Fibroblast of the aortic adventitia (primary cell): ENCODE measurements at places on chromosomes 3 and 15. TPM values are rescaled to one million over a fixed set of nuclear protein-coding genes. Genes with fewer than 3 reads are reported as not detected.

- DNase-seq: no peak
Measured at GRCh38 chr15:46297766-46298165, 662.9 kb downstream of the SQOR start.

CNTN6 gene
- total RNA-seq: 1.3 TPM in 1 of 2 replicates, not detected in the other

DNA sequence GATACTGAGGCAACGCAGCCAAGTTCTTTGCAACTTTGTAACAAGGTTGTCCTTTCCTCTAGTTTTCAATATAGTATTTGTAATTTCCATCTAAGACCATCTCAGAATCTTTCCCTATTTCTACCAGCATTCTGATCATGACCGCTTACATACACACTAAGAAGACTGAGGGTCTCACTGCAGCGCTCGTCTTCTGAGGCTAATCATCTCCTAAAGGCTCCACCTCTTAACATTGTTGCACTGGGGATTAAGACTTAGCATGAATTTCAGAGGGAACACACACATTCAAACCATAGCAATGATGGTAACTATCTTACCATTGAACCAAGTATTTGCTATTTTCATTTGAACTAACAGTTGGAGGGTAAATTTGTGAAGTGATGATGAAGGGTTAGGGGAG is 463.3 kb upstream of the CCDC54 start:
- DNase-seq: no peak

OR5H15 gene
- total RNA-seq: not detected in 2 replicates

- peak; percentile 32 for DNase-seq
Measured at GRCh38 chr3:63910891-63911290, 1.3 kb downstream of the SCAANT1 start.

- DNase-seq: no peak
Measured at GRCh38 chr3:63096248-63097058, 181.7 kb upstream of the SYNPR start.

- no peak for DNase-seq
Measured at GRCh38 chr3:11080492-11080891, 73.8 kb upstream of the HRH1 start.

GRCh38 chr3:191235331-191236314 is 36.6 kb downstream of the OSTN start:
- peak; percentile 70 for DNase-seq

GRCh38 chr3:23341147-23341838 is 138.2 kb downstream of the UBE2E2 start:
- no peak for DNase-seq

PRR20G gene
- total RNA-seq: not detected in 2 replicates

- no peak for DNase-seq
Measured at GRCh38 chr15:33159726-33160453, 34.6 kb downstream of the FMN1 start.

GRCh38 chr3:118628704-118629341 is 405.8 kb downstream of the IGSF11 start:
- DNase-seq: peak; percentile 62

GRCh38 chr15:75335705-75336355 is at the start of gene COMMD4:
Gene COMMD4, plus strand, starts transcription at chr15:75336063. Its CDS starts 27 bp downstream, at chr15:75336090.
- peak; percentile 96 for DNase-seq

- DNase-seq: no peak
Measured at GRCh38 chr3:140655678-140656077, 22.2 kb upstream of the TRIM42 start.

DNA sequence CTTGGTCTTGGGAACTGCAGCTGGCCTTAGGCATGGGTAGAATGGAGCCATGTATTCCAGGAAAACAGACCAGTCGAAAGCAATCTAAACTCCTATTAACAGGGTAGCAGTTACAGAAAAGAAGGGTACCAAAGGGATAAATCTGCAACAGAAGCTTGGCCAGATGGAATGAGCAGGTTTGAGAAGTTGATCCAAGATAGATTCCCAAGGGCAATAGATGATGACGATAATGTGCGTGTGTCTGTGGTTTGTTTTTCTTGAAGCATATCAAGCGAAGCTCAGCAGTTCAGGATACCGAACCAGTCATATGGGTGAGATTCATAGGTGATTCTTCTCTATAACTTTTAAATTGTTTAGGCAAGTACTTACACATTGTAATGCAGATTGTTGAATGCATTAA is 203.8 kb upstream of the SEMA6D start:
- DNase-seq: peak; percentile 43

GRCh38 chr15:31208817-31209216 is 107.3 kb upstream of the TRPM1 start:
- no peak for DNase-seq

GRCh38 chr3:48306290-48306689 is 27.2 kb downstream of the SPINK8 start:
- DNase-seq: no peak

- DNase-seq: no peak
Measured at GRCh38 chr15:101029971-101030661, 111.0 kb downstream of the LRRK1 start.

- DNase-seq: peak; percentile 99
Measured at GRCh38 chr3:157311633-157312375, 124.8 kb upstream of the PTX3 start.

DNA sequence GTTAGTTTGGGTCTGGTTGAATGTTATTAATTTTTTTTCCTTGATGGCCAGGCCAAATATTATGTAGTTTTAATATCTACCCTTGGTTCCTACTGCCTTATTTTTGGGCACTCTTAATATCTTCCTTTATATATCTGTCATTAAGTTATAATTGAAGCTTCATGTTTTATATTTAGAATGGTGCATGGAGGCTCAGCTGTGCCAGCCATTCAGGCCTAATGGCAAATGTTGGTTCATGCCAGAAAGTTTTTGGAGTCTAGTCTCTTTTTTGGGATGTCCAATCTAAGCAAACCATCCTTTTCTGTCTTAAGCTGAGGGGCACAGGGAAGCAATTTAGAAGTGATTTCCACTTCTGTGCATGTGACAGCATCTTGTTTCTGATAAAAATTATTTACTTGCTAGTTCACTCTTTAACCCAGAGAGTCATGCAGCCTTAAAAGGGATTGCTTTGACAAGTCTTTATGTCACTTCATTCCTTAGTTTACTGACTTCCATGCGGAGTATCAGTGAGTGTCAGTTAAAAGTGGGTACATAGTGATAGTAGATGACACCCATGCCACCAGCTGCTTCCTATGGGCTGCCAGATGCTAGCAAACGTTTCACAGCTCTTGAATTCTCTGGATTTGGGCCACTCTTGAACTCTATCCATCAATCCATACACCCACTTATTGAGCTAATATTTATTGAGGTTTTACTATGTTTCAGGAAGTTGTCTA is 33.0 kb downstream of the MITF start:
- no peak for DNase-seq

DNA sequence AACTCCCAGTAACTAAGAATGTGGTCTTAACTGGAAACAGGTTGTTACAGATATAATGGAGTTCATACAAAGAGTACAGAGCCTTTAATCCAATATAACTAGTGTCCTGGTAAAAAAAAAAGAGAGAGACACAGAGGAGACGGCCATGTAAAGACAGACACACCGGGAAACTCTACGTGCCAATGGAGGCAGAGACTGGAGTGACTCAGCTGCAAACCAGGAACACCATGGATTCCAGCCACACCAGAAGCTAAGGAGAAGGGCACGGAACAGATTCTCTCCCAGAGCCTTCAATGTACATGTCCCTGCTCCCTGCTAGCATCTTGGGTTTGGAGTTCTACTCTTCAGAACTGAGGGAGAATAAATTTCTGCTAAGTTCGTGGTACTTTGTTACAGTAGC is 4.5 kb downstream of the RNF168 start:
- peak; percentile 38 for DNase-seq

FSD2 gene
- total RNA-seq: not detected in 2 replicates

TTLL13 gene
- 0.09 TPM in 1 of 2 replicates, not detected in the other for total RNA-seq

- DNase-seq: no peak
Measured at GRCh38 chr3:19775765-19776164, 158.3 kb downstream of the EFHB start.

FBXO40 gene
- under 0.01 TPM in 1 of 2 replicates, not detected in the other for total RNA-seq

- no peak for DNase-seq
Measured at GRCh38 chr3:161187046-161187445, 34.1 kb upstream of the NMD3 start.

LIPH gene
- total RNA-seq: 0.08 and 0.36 TPM in 2 replicates

ASTE1 gene
- total RNA-seq: 7.5 and 10.1 TPM in 2 replicates

- DNase-seq: no peak
Measured at GRCh38 chr3:94065819-94066480, 3.1 kb downstream of the NSUN3 start.

GRCh38 chr3:45134758-45135521 is 11.2 kb downstream of the CDCP1 start:
- DNase-seq: peak; percentile 89

DNA sequence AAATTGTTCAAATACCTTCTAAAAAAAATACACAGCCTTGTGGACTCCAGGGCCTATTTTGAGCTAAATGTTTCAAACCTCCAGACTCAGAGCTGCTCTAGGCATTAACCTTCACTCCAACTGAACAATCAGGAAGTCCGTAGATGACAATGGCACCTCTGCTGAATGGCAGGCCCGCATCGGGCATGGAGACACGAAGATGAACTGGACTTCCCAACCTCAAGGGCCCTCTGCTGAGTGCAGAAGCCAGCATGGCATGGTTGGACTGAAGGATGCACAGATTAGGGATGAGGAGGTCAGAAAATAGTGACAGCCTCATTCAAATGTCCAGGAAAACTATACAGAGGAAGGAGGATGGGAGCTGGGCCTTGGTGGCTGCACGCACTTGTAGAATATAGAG is 2.2 kb downstream of the FAM174B start:
- DNase-seq: no peak

DNA sequence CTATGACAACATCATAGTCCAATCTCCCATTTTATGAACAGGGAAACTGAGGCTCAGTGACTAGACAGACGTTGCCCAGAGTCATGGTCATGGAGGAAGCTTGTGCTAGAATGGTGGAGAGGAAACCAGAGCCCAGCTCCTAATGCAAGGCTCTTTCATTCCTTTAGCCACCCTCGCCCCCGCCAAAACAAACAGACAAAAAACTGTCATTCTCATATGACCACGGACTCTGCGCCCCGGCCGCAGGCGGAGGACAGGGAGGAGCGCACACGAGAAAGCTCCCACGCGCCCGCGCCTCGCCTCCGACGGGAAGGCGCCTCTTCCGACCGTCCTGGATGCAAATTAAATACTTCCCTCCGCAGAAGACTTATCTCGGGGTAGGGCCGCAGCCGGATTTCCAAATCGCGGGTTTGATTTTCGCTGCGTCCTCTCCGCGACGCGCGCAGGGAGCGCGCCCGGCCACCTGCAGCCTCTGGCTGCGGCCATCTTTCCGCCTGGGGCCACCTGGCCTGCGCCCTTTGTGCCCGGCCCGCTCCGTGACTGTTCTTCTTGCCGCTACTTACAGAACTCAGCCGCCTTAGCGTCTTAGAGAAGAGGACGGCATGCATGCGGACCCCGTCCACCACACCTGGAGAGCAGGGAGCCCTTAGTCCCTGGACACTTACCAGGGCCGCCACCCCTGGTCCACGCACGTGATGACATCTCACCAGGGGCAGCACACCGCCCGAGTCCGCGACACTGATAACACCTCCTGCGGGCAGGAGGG is 670 bp upstream of the ATP13A3 start:
- DNase-seq: no peak

- no peak for DNase-seq
Measured at GRCh38 chr3:189236352-189236751, 64.6 kb downstream of the TPRG1 start.

GRCh38 chr3:32106929-32107362 is 526 bp downstream of the GPD1L start:
- peak; percentile 10 for DNase-seq

DNA sequence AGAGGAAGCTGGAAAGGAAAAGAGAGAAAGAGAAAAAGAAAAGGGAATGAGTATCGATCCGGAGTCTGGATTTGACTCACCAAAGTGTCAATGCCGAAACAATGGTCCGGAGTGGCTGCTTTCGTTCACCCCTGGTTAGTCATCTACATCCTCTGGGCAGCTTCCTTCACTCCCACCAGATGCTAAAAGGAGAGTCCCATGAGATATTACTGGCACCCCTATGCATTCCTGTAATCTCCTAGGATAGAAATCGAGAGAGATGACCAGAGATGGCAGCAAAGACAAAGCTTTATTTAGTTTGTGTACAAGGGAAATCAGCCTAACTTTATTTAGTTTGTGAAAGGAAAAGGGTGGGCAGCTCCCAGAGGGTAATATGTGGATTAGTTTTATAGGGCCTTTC is 622.2 kb downstream of the ZPLD1 start:
- no peak for DNase-seq

RAD51 gene
- total RNA-seq: 2.9 and 12.1 TPM in 2 replicates

GRCh38 chr3:191901741-191902140 is 440.8 kb downstream of the PYDC2 start:
- no peak for DNase-seq

DNA sequence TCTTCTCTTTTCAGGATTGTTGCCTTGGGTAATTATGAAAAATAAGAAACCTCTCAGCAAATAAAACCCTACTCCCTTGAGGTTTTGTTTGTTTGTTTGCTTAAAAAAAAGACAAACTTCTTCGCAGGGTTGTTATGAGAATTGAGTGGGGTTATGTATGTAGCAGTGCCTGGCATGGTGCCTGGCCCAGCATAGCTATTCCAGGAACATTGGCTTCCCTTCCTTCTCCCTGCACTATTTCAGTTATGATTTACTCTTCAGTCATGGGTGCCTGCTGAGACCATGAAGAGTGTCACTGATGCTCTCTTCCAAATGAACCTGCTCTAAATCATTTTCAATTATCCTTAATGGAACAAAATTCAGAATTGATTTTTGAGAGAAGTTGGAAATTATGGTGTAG is 283.5 kb upstream of the ROPN1 start:
- no peak for DNase-seq
